ENCODE measurements at places on chromosomes 7 and 10.

- DNase-seq: no peak
Observed at GRCh38 chr10:3825244-3825643, 40.2 kb upstream of the KLF6 start.

GRCh38 chr7:70044525-70044924, 446.2 kb downstream of the AUTS2 start:
- no peak for DNase-seq

GRCh38 chr10:20058135-20058534, 241.9 kb downstream of the PLXDC2 start:
- no peak for DNase-seq

DNA sequence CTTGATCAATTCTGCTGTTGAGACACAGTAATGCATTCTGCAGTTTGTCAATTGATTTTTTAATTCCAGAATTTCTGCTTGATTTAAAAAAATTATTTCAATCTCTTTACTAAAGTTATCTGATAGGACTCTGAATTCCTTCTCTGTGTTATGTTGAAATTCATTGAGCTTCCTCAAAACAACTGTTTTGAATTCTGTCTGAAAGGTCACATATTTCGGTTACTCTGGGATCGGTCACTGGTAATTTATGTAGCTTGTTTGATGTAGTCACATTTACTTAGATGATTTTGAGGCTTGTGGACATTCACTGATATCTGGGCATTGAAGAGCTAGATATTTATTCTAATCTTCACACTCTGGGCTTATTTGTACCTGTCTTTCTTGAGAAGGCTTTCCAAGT, 67.2 kb upstream of the NME8 start:
- no peak for DNase-seq

DNA sequence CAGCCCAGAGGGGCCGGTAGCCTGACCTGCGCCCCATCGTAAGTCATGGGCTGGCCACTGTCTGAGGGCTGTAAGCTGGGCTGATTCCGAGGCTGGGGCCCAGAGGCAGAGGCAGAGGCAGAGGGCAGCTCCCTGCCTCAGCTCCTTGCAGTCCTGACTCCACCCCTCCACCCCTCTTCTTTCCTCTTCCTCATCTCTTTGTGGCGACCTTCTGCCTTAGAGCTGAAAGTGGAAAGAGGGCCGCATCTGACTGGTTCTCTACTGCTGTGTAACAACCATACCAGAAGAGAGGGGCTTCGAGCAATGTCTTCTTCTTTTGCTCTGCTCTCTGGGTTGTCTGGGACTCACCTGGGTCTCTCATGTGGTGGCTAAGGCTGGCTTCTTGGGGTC, 179.1 kb downstream of the RPS24 start:
- no peak for DNase-seq

- no peak for DNase-seq
Observed at GRCh38 chr10:5105626-5106025, 11.4 kb downstream of the AKR1C3 start.

DNA sequence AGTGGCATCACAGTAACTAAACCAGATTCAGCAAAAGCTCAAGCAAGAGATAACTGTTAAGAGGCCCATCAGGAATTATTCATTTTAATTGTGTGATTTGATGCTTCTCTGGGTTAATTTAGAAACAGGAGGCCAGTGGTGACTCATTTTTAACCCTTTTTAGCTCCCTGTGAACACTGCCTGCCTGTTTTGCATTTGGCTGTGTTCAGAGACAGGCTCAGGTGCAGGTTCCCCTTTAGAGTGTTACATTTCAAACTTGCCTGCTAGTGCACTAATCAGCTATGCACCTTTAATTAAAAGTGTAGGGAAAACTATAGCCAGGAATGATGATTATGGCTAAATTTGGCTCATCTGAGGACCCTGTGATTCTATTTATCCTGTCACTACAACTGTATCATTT, 6.5 kb downstream of the STAMBPL1 start:
- no peak for DNase-seq

- DNase-seq: no peak
Observed at GRCh38 chr7:153628406-153628805, 423.8 kb upstream of the DPP6 start.

DNA sequence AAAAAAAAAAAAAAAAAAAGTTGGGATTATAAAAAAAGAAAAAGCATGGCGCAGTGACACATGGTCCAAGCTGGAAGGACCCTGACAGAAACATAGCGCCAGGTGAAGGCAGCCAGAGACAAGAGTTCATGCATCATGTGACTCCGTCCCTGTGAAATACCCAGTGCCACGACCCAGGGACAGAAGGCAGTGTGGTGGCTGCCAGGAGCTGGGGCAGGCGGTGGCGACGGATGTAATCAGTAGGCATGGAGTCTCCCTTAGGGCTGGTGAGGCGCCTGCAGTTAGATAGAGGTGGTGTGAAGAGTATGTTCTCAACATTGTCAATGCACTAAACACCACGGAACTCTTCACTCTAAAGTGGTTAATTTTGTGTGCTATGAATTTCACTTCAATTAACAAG, 43.9 kb downstream of the STK32C start:
- no peak for DNase-seq

GRCh38 chr7:90005836-90006235, 148.4 kb upstream of the STEAP1 start:
- DNase-seq: no peak

- DNase-seq: no peak
Observed at GRCh38 chr10:13915710-13916109, 328.9 kb downstream of the PRPF18 start.

DNA sequence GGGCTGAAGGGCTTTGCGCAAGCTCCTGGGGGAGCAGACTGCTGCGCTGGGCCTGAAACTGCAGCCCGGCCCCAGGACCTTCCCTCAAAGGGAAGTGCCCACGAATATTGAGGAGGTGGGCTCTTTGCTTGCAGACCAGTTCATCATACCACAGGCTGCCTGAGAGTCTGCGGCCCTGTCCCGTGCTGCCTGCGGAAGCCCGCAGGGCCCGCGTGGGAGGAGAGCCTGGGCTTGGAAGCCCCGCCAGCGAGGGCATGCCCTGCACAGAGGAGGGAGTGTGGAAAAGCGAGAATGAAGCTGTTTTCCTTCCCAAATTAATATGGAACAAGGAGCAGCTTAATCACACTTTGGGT, 83.6 kb upstream of the MKI67 start:
- DNase-seq: no peak

DNA sequence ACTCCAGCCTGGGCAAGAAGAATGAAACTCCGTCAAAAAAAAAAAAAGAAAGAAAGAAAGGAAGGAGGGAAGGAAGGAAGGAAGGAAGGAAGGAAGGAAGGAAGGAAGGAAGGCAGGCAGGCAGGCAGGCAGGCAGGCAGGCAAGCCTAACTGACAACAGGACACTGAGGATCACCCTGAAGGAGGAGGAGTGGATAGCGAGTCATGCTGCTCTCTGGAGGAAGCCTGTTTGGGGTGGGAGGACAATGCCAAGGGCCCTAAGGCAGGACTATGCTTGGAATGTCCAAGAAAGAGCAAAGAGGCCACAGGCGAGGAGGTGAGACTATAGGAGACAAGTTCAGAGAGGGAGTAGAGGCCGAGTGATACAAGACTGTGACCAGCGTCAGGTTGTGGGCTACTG, 107.0 kb upstream of the PARD3 start:
- DNase-seq: no peak

- DNase-seq: no peak
Observed at GRCh38 chr10:87066865-87067264, 27.8 kb downstream of the GLUD1 start.

DNA sequence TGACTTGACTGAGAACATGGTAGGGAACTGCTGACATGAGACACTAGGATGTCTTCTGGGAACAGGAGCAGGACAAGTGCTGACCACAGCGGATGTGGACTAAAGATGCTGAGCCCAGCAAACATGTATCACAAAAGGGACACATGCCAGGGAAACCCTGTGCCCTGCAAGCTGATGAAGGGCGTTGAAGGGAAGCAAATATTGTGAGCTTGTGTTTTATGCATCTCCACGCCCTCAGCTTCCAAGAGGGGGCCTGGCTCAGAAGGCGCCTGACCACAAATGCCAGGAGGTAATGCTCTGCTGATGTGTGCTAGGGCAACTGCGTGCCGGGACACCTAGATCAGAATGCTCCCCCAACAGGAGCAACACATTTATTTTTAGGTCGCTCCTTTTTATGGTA, 207.3 kb downstream of the CXCL12 start:
- no peak for DNase-seq

GRCh38 chr10:29926693-29927048, 132.7 kb downstream of the JCAD start:
- DNase-seq: no peak

DNA sequence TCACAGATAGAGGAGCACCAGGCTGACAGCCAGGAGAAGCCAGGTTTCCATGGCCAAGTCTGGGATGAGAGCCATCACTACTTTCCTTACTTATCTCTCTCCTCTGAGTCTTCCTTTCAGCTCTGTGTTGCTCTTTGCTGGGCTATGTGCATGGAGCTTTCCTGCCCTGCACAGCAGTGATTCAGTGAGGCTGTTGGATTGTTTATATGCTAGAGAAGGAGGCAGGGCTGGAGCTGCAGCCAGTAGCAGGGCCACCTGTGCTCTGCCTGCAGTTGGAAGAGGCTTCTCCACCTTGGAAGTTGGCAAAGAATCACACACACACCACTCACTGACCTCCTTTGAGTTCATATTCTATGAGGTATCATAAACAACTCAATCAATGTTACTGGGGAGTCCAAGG, at the start of gene CYP3A4:
TSS of gene CYP3A4 (minus strand) at position 178 of the 400 bp plus-strand sequence. CDS start at position 75, 103 bp downstream.
- no peak for DNase-seq

GRCh38 chr10:30581779-30582380, 47.7 kb downstream of the LYZL2 start:
- no peak for DNase-seq

DNA sequence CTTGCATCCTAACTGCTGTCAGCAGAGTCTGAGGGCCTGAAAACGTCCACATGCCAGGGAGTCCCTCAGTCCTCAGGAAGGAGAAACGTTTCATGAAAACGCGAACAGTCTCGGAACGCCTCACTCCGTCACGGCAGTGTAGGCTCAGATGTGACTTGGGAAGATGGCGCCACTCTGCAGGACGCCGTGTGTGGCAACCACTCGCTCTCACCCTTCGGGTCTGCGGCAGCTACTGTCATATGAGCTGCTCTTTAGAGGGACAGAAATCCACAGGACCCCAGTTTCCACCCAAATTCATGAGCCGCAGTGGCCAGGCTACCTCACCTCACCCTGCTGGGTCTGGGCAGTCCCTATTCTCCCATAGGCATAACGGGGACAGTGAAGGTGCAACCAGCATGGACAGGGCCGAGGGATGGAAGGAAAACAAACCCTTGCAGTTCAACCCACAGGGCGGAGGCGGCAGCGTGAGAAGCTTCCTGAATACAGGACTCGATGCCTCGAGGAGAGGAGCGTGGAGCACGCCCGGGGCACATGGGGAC, 438.3 kb downstream of the DNAJB6 start:
- no peak for DNase-seq

GRCh38 chr10:13347043-13347499, 1.0 kb downstream of the SEPHS1 start:
- no peak for DNase-seq

DNA sequence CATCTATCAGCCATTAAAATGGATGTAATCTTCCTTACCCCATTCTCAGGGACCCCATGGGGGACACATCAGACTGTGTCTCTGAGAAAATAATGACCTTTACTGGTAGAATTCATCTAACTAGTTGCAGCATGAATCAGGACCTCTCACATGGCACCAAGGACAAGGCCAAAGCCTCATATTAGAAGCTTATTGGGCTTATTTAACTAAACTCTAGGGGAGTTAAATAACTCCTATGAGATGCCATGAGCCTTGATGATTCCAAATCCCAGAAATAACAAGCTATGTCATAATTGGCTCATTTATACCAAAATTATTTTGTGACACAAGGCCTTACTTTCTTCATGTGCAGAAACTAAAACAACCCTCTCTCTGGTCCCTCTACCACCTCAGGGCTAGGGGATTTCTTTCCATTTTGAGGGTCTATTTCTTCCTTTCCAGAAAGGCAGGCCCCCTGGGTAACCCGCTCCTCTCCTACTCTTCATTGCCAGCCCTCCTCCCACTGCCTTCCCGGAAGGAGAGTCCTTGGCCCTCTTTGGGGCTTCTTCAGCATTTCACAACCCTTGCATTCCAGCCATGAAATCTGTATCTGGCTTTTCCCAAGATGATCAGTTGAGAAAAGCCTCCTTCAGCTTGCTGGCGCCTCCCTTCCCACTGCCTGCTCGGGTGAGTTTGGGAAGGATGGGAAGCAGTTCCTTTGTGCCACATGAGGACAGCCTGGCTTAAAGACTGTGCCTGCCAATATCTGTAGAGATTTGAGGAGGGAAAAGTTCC, 41.8 kb upstream of the TRIM8 start:
- DNase-seq: no peak

DNA sequence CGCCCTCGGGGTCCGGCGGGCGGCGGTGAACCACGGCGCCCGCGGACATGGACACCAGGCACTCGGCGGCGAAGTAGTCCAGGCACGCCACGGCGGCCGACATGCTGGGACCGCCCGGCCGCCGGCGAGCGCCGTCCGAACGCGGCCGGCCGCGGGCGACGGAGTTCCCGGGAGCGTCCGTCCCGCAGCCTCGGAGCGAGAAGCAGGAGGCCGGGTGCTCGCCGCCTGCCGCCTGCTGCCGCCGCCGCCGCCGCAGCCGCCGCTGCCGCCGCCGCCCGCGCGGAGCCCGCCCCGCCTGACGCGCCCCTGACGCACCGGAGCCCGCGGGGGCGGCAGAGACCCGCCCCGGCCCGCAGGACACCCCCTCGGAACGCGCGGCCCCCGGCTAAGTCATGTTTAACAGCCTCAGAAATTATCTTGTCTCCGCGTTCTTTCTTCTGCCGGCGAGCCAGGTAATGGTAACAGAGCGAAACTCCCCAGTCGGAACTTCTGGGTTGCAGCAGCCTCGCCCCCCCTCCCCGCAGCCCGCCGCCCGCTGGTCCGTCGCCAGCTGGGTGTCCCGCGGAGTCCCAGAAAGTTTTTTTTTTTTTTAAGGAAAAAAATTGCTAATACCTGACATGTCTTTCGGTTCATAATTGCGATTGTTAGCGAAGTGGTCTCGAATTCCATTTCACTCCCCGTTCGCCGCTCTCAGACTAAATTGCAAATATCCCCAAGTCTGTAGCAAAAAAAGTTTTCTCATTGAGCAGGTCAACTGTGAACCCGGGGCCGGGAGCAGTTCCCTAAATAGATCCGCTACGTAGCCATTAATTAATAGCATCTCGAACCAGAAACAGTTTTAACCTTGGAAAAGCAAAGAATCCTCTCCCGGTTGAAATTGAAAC, at the start of gene KLF14:
TSS of gene KLF14 (minus strand) at position 277 of the 884 bp plus-strand sequence. CDS start at position 103, 174 bp downstream.
- DNase-seq: no peak

- no peak for DNase-seq
Observed at GRCh38 chr7:64882341-64883112, 20.5 kb upstream of the ZNF273 start.

- DNase-seq: no peak
Observed at GRCh38 chr10:125217990-125218675, 57.8 kb upstream of the CTBP2 start.

DNA sequence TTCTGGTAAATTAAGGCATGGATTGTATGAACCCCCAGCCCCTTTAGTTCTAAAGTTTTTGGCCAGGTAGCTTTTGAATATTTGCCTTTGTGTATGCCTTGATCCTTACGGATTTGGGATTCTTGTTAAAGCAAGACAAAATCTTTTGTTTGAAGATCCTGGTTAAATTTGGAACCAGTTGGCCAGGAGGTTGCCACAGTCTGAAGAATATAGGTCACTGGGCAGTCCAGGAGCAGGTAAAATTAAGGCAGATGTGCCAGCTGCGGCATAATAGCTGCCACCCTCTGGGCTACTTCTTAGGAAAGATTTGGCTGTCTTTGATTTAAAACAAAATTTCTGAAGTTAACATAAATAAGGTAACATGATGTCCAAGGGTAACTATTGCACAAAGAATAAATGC, 192.3 kb downstream of the SUGCT start:
- DNase-seq: no peak

- DNase-seq: no peak
Observed at GRCh38 chr7:6346581-6346980, 74.2 kb upstream of the CYTH3 start.

GRCh38 chr10:65670087-65670486, 1255.7 kb upstream of the LRRTM3 start:
- no peak for DNase-seq

All from NCI-H187 treated with DMSO at 0.1 percent for 48 hours (cell line).